Activated CD4-positive, alpha-beta T cell treated with anti-CD3 and anti-CD28 coated beads, Interleukin-2, Interleukin-6, amounts not matched to agents 100 ng/mL and 50 ng/mL, durations not matched to agents 16 hours and 8 hours (primary cell): ENCODE measurements at places on chromosomes 5 and 9.

GRCh38 chr9:4740388-4740637 is 689 bp downstream of the AK3 start:
- no peak for DNase-seq

- no peak for DNase-seq
Observed at GRCh38 chr5:111697881-111698757, 58.9 kb downstream of the NREP start.

- no peak for DNase-seq
Observed at GRCh38 chr5:167985373-167985772, 306.1 kb upstream of the WWC1 start.

GRCh38 chr9:114076237-114077161 is 1.6 kb downstream of the AMBP start:
- DNase-seq = no peak

DNA sequence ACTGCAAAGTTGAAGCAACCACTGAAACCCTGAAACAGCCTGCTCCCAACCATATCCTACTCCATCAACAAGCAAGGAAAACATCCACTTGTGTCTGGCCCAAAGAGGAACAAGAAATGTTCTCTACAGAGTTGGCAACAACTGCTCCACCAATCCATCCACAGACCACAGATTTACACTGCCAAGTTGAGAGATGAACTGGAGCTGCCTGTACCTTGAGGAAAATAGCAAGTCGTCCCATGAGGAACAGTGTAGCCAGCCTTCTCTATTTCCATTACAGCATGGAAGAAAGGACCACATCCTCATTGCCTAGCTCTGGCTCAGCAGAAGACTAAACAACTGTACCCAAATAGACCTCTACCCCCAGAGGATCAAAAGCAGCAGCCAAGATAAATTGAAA is 60.4 kb downstream of the DEPDC1B start:
- no peak for DNase-seq

GRCh38 chr9:135418161-135418560 is 61.4 kb upstream of the PPP1R26 start:
- DNase-seq = no peak

DNA sequence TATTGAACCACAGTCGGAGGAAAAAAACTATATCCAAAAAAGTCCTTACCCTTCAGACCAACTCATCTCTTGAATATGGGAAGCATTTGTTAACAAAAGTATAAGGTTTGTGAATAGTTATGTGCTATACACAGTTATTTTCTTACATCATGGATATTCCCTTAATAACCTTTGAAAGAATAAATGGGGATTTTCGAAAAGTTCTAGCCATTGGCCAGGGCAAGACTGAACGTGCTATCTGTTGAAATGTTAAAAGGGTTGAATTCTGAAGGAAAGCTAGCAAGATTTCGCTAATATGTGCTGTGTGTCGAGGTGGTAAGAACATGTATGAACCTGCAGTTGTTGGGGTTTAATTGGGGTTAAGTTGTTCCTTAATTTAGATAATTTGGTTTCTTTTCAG is 140.8 kb downstream of the SMARCA2 start:
- no peak for DNase-seq

GRCh38 chr9:101037430-101037829 is 8.9 kb downstream of the PLPPR1 start:
- DNase-seq = no peak

GRCh38 chr9:134214386-134214765 is 50.0 kb upstream of the RNU6ATAC start:
- no peak for DNase-seq

DNA sequence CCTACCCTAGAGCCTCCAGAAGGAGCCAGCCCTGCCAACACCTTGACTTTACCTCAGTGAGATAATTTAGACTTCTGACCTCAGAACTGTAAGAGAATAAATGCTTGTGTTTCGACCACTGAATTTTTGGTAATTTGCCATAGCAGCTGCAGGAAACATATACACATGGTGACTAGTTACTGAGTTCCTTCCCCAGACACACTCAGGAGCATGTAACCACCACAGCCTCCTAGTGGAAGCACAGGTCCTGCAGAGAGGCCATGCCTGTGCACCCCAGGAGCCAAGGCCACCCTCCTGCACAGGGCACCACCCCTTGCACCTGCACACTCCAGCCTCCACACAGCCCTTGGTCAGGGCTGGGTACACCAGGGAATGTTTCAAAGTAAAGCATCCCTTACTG is 7.6 kb upstream of the CAMSAP1 start:
- no peak for DNase-seq

DNA sequence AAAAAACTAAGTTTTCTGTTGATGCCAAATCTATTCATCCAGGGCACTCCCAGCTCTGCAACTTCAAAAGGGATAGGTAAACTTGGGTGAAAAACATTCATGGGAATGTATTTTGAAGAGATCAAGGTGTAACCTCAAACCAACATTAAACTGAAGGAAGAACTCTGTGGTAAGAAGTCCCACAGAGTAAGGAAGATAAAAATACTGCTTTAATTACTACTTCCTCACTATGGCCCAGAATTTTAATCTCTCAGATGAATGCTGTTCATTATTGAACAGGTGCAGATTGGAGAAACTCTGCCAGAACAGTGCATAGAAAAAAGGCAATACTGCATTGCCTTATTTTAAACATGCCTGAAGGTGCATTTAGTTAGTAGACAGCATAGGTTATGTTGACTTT is 37.6 kb upstream of the ANXA1 start:
- no peak for DNase-seq

DNA sequence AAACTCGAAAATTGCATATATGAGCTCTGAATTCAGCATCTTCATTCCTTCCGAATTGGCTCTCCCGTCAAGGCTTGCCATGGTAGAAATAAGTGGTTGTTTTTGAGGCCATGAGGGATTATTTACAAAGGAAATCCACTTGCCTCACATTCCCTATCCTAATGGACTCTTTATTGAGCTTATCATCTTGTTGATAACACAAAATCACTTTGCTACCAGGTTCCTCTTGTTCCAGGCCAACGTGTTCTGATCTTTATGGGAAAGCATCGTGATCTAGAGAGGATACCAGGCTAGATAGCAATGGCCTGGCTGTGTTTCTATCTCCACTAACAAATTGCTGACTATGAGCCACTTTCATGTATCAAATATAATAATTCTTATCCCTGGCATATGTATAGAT is 811.7 kb downstream of the TLR4 start:
- no peak for DNase-seq

GRCh38 chr9:8011974-8012373 is 212.4 kb upstream of the DMAC1 start:
- DNase-seq = no peak

DNA sequence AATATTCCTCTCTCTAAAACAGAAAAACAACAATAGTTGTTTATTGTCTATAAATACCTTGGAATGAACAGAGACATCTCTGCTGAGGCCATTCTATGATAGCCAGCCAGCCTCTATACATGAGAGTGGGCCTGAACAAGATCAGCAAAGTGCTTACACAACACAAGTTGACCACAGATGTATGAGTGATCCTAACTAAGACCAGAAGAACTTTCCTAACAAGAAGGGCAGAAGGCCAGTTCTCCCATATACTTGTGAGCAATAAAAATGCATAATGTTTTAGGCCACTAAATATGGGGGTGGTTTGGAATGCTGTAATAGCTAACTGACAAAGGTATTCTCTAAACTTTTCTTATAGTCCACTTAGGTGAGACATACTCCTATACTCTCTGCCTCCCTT is 345.7 kb downstream of the SPATA31D1 start:
- no peak for DNase-seq

DNA sequence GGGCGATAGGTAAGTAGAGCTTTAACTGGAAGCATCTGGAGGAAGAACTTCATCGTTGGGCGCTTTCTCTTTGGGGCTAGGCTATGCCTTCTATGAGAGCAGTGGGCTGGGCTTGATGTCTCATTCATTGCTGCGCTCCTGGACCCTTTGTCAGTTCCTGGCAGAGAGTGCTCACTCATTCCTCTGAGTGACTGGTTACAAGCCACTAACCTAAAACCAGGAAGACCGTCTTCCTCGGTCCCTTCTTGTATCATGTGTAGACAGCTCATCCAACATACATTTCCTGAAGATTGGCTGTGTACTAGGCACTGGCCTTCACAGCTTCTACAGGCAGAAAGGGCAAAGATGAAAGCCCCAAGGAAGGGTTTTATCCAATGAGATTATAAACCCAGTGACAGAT is 6.4 kb downstream of the SWI5 start:
- no peak for DNase-seq

DNA sequence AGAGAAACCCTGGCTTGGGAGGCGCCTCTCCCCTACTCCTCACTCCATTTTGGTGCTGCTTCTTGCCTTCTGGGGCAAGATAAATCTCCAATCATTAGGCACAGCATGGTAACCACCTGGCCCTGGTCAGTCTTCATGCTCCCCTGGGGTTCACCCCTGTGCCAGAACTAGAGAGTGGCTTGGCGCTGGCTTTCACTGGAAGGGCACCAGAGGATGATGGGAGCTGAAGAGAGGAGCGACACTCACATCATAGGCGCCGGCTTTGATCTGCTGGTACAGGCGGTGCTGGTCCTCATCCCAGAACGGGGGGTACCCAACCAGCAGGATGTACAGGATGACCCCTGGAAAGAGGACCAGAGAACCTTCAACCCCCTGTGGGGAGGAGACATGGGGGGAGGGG is 38.1 kb downstream of the CAMK2A start:
- DNase-seq = no peak

DNA sequence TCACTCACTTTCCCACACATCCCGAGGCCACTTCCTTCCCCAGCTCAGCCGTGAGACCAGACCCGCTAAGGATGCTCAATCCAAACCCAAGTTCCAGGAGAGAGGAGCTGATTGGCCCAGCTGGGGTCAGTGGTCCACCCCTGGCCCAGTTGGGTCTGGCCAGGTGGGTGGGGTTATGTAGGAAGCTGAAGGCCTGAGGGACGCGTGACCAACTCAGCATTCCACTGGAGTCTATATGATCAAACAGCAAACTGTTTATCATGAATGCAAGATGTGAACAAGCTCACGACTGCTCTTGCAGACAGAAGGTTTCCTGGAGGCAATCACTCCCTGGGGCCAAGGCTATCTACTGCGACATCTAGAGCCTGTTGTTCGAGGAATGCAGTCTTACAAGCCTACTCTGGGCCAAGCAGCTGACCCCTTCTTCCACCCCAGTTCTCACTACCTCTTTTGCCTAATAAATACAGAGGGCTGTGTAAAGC is 4.9 kb upstream of the RAPGEF1 start:
- DNase-seq = no peak

GRCh38 chr5:83096660-83097339 is 19.5 kb downstream of the XRCC4 start:
- DNase-seq = no peak

- no peak for DNase-seq
Observed at GRCh38 chr5:170923910-170924620, 62.2 kb downstream of the RANBP17 start.

DNA sequence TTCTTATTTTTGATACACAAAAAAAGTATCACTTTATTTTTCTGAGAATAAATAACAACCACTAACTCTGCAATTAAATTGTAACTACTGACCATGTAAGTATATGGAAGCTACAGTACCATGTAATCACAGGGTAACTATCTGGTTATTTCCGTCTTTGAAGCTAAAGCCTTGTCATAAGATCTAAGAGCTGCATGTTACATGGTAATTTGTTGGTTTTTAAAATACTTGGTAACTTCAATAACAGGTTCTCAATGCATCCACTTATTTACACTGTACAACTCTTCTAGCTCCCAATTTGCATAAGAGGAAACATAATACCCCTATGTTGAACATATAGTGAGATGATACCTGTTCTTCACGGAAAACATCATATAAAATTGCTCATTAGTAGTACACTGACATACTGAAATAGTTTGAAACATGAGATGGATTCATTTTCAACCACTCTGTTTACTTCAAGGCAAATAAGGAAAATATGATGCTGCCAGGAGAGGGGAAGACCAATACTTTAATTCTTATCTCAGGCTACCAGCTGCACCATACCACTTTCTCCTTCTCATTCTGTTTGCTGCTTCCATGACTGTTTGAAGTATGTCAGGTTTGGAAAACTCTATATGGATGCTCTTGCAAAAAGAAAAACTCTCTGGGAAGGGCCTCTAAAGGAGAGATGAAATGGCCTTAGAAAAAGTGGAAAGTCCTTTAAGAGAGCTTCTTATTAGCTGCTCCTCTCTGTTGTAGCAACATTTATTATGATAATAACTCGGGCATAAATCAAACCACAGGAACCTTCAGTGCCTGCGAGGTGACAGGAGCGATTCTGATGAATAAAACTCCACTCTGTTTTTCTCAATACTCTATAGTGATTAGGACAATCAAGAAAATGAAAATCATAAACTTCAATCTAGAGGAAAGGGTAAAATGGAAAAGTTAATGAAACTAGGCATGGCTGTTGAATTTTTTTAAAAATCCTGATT is 150.2 kb downstream of the KIAA0825 start:
- no peak for DNase-seq

DNA sequence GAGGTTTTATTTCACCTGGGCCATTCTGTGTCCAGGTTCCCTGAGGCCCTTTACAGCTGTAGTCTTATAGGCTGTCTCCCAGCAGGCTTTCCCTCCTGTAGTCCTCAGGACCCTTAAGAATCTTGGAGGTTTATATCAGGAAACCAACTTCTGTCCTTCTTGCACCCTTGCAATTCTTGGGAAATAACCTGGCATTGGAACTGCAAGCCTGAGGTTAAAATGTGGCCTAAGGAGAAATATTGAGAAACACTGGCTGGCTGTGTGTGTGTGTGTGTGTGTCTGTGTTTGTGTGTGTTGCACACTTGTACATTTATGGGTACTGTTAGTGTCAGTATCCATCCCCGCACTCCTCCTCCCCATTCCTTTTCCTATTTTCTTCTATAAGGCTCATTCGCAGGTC is 168.9 kb downstream of the PAPPA start:
- no peak for DNase-seq

- DNase-seq = peak; percentile 1
Observed at GRCh38 chr9:77556396-77556795, 91.7 kb downstream of the GNA14 start.

DNA sequence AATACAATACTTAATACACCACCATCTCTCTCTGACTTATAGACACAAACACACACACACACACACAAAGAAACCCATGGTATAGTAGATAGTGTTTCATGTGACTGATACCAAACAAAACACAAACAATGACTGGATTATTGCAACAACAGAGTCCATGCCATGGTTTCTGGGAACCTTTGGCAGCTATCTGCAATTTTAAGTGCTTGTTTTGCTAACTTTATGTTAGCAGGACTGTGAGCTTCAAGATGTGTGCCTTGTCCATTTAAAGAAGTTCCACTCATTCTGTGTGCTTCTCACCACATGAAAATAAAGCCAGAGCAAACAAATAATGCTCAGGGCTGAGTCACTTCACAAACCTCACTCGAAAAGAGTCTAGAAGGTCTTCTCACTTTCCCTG is 15.1 kb upstream of the LURAP1L start:
- no peak for DNase-seq

DNA sequence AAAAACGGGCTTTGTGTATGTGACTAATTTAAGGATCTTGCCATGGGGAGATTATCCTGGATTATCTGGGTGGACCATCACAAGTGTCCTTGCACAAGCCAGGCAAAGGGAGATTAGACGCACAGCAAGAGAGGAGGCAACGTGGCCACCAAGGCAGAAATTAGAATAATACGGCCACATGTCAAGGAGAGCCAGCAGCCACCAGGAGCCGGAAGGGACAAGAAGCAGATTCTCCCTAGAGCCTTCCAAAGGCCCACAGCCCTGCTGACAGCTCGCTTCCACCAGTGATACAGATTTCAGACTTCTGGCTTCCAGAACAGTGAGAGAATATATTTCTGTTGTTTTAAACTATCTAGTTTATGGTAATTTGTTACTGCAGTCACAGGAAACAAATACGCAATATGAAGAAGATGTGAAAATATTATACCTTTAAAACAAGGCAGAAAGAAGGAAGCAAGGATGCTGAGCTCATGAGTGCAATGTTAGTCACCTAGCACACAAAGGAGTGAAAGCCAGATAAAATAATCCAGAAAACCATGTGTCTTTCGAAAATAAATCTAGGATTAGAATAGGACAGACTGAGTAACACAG is 28.7 kb upstream of the F2RL1 start:
- no peak for DNase-seq
